HL-60 (cell line): ENCODE measurements at places on chromosomes 1 and 21.

DNA sequence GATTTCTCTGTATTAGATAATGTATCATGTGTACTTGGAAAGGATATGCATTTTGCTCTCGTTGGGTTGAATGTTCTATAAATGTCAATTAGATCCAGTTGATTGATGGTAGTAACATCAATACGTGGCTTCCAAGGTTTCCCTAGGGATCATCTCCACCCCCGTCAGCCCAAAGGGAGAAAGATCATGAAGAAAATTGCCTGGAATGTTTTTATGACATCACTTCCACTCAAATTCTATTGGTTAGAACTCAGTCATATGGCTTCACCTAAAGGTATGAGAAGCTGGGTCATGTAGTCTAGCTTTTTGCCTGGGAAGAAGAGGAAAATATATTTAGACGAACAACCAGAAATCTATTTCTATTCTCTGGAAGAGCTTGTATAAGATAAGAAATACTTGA lies at the start of gene C1orf185:
TSS of gene C1orf185 (plus strand) at position 253 of the 400 bp plus-strand sequence. CDS start at position 259, 6 bp downstream.
- DNase-seq, result no peak

GRCh38 chr21:27220416-27220815 lies 253.5 kb upstream of the ADAMTS5 start:
- no peak for DNase-seq

DNA sequence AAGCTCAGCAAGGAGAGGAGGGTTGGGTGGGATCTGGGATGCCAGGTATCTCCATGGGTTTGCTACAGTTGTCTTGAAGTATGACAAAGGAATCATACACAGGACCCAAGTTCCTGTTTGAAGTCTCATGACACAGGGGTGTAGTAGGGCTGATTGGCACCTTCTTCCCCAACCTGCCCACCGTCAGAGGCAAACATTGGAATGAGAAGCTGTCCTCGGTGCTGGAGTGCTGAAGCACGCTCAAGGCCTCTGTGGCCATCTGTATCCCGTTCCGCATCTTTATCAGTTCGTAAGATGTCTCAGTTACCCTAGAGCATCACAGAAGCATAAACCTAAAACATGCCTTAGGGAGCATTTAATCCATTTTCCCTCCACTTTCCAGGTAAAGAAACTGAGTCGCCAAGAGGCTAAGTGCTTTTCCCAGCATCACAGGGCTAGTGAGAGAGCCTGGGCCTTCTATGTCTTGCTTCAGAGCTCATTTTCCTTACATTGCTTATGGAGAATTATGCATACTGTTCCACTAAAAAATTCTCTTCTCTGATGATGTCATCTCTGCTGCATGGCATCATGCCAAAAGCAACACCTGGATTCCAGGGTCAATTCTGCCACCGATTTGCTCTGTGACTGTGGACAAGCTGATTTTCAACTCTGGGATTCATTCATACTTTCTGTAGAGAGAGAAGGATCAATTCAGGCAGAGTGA lies 34.2 kb downstream of the VWA5B1 start:
- DNase-seq, result no peak

DNA sequence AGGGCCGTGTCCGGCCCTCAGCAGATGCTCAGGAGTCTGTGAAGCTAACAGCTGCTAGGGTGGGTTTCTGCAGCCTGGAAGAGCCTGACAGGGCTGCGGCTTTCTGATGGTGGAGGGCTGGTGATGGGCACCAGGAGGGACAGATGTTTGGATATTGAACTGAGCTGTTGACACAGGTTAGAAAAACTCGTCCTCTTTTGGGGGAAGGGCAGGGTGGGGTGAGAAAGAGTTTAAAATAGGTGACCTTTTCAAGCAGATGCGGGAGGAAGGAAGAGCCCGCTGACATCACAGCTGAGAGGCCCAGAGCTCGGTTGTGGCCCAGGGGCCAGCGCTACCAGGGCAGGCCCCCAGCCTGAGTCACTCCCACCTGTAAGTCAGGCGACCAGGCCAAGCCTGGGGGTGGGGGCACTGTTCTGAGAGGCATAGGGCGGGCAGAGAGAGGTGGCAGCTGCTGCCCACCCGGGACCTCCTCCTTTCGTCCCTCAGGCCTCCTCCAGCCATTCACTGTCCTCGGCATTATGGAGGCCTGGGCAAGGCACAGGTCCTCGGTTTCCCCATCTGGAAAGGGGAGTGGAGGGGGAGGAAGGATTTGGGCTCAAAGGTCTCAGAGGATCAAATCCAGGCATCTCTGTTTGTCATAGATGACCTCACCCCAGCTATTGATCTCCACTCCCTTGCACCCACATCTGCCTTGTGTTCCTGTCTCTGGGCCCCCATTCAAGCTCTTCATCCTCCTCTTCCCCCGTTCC lies 32.3 kb upstream of the ID3 start:
- DNase-seq, result no peak

GRCh38 chr1:7405844-7406500 lies 365.1 kb upstream of the VAMP3 start:
- DNase-seq, result no peak

- DNase-seq, result no peak
Observed at GRCh38 chr1:192088496-192088895, 69.8 kb upstream of the RGS18 start.

DNA sequence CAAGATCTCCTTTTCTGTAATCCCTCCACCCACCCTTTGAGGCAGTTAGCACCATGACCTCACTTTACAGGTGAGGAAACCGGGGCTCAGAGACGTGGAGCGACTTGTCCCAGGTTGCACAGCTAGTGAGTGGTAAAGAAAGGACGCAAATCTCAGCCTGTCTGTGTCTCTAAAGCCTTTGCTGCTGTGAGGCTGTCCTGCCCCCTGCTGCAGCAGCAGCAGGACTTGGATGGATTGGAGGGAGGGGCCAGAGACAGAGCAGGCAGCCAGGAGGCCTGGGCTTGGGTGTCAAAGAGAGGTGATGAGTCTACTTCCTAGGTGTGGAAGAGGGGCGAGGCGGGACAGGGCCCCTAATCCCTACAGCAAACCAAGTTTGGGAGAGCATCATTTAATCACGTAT lies 69.6 kb downstream of the PTPRU start:
- no peak for DNase-seq

DNA sequence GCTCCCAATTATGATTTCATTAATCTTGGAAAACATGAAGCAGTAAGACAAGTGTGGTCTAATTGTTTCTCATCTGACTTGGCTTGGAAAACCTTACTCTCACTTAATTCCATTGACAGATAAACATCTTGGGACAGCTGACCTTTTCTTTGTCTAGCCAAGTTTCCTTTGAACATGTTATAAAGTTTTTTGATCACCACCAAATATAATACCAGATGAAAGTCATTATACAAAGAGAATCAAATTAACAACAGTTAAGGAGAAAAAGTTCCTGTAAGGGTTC lies 50.2 kb downstream of the ALG14 start:
- DNase-seq, result no peak

- no peak for DNase-seq
Observed at GRCh38 chr1:69673321-69673720, 105.6 kb downstream of the LRRC7 start.

DNA sequence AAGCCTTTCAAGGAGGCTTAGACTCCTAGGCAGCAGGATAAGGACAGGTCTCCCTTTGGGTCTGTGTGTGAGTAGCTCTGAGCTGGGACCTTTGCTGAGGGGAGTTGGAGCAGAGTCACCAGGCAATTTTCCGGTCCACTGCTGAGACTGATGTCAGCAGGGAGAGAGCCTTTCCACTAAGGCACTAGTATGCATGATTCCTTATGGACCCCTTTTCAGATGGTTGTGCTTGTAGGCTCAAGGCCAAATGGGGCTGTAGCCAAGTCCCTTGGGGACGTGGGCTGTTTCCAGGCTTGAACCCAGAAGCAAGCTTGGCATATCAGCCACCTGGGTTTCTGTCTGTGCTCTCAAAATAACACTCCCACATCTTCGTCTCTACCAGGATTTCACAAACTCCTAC lies 73.0 kb downstream of the CCDC18 start:
- DNase-seq, result no peak

GRCh38 chr1:115976062-115976920 lies at the start of gene SLC22A15:
SLC22A15 (plus strand) TSS chr1:115976513; CDS start chr1:115976628, 115 bp downstream.
- peak; percentile 94 for DNase-seq

- no peak for DNase-seq
Observed at GRCh38 chr1:174768949-174769348, 230.8 kb upstream of the CACYBP start.

- no peak for DNase-seq
Observed at GRCh38 chr1:206477581-206478380, 7.5 kb downstream of the IKBKE start.

DNA sequence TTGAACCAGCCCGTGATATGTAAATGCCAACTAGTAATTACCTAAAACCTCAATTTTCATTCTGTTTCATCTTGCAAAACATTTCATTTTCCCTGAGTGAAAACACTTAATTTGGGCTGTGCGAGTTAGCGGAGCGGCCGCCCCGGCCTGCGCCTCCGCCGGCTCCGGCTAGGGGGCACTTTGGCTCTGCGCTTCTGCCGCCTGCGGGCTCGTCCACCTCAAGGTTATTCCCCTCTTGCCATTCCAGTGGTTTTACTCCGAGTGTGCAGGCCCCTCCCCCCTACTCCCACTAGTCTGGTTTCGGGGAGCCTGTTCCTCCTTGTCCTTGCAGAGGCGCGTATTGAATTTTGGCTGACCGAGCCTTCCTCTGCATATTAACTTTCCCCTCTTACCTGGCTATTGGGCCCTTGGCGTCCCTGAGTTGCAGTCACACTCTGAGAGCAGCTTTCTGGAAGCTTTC lies 55.6 kb downstream of the PEX14 start:
- DNase-seq, result no peak

GRCh38 chr1:24454673-24455072 lies 39.1 kb downstream of the NIPAL3 start:
- DNase-seq, result no peak

DNA sequence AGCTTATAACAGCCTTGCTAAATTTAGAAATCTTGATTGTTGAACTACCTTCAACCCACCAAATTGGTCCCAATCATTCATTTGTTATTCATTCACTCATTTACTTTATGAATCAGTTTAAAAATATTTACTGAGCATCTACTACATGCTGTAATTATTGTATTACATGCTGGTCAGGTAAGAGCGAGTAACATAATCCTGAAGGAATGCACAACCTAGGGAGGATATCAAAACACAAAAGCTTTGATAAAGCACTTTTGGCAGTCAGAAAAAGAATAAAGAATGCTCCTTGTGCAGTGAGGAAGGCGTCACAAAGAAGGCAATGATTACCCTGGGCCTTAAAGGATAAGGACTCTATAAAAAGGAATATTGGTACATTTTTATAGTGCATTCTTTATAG lies 518.9 kb upstream of the NR5A2 start:
- no peak for DNase-seq

DNA sequence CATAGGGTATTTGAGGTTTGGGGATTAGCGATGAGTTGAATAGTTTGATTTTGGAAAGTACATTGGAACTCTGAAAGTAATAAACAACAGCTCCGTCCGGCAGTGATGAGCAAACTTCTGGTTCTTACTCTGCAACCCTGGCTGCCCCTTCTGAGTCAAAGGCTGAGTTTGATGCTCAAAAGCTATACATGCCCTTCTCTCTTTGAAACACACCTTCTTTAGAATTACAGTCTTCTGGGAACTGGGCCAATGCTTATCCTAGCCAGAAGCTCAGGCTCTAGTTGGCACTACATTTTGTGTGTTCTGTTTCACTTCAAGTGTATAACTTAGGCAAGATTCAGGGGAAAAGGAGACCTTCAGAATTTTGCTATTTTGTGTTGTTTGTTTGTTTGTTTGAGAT lies 9.3 kb downstream of the AHCYL1 start:
- no peak for DNase-seq

- no peak for DNase-seq
Observed at GRCh38 chr21:46388206-46388880, 64.4 kb downstream of the PCNT start.

- DNase-seq, result no peak
Observed at GRCh38 chr1:119611701-119612113, 36.4 kb downstream of the ZNF697 start.

- DNase-seq, result no peak
Observed at GRCh38 chr1:158798531-158798930, 17.5 kb upstream of the OR6N2 start.

GRCh38 chr1:247303216-247303615 lies 28.5 kb downstream of the ZNF496 start:
- no peak for DNase-seq

DNA sequence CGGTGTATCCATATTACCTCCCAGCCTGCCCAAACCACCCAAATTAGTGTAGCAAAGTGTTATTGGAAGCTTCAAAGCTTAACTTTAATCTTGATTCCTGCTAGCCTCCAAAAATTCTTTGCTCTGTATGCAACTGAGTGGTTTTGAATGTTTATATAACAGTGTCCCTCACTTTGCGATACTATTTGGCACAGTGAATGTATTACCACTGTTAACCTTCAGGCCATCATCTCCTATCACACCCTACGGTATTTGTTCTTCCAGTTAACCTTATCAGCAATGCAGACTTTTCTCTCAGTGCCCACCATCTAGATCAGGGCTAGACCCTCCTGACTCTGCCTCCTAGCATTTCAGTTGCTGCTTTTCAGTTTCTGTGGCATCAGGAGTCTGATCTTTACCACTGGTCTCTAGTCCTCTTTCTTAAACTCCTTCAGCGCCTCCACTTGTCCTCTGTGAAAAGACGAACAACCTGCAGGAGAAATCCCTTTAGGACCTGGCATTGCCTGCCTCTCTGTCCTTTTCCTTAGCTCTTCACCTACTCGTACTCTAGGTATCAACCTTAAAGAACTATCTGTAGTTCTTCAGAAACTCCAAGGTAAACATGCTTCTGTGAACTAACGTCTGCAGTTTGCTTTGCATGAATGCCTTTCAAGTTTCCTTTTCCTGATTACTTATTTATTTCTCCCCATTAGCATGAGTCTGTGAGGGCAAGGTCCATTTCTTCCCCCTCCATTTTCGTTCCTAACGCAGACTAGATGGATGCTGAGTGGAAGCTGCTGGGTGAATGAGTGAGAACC lies 71.7 kb downstream of the SNX7 start:
- DNase-seq, result no peak

DNA sequence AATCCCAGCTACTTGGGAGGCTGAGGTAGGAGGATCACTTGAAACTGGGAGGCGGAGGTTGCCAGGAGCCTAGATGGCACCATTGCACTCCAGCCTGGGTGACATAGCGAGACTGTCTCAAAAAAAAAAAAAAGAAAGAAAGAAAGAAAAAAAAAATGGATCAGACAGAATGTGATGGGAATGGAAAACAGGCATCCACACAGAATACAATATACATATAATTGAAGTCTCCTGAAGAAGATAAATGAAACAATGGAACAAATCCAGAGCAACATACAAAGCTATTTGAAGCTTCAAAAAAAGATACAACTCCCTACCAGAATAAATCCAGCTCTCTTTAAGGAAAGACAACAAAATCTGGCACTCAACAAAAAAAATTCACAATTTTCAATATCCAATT lies 10.9 kb upstream of the EGLN1 start:
- no peak for DNase-seq

DNA sequence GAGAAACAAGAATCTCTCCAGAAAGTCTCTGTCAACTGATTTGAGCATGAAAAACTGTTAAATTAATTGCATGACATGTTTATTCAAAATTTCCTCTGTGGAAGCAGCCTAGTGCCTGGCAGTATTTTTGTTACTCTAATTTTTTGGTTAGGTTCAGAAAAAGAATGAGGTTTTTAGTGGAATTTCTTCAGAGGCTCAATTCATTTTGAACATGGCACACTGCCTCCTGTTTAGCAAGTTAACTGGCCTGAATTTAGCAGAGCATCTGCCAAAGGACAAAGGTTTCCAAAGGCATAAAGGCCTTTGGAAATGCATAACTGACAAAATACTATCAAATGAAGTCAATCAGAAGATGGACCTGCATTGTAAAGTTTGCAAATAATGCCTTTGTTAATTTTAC lies 1326.5 kb downstream of the PLA2G4A start:
- no peak for DNase-seq
